Right renal pelvis (tissue), 4 donors: ENCODE measurements at places on chromosomes 2 and 18.

DNA sequence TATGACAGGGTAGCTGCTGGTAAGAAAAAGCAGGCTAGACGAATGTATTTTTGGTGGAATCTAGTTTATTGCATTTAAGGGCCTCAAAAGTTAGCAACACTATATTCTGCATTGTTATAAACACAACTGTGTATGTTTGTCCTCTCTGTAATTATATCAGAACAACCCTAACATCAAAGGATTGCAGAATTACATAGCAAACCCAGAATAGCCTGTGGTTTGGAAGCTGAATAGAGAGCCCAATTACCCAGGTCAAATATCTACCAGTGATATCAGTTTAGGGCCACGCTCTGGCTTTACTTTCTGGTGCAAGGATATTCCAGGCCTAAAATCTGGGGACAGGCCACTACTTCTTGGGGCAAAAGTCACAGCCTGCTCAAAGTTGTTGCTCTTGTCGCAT lies 25.1 kb upstream of the MRO start:
- no peak for DNase-seq

DNA sequence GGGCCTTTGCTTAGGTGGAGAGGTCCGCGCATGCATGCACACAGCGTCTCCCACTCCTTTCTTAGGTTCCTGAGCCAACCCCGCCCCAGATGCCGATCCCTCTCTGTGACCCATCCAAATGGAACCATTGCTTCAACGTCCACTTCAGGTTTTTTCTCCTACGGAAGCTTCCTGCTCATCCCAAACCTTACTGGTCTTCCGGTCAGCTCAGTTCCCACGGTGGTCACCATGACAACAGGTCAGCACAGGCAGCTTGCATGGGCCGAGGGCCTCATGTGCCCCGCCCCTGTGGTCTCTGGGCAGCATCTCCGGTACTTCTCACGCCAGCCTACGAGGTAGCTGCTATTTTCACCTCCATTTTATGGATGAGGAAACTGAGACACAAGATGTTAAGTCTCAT lies 163.7 kb downstream of the SOCS6 start:
- DNase-seq: no peak

- no peak for DNase-seq
Observed at GRCh38 chr2:222794585-222795449, 66.0 kb upstream of the ACSL3 start.

DNA sequence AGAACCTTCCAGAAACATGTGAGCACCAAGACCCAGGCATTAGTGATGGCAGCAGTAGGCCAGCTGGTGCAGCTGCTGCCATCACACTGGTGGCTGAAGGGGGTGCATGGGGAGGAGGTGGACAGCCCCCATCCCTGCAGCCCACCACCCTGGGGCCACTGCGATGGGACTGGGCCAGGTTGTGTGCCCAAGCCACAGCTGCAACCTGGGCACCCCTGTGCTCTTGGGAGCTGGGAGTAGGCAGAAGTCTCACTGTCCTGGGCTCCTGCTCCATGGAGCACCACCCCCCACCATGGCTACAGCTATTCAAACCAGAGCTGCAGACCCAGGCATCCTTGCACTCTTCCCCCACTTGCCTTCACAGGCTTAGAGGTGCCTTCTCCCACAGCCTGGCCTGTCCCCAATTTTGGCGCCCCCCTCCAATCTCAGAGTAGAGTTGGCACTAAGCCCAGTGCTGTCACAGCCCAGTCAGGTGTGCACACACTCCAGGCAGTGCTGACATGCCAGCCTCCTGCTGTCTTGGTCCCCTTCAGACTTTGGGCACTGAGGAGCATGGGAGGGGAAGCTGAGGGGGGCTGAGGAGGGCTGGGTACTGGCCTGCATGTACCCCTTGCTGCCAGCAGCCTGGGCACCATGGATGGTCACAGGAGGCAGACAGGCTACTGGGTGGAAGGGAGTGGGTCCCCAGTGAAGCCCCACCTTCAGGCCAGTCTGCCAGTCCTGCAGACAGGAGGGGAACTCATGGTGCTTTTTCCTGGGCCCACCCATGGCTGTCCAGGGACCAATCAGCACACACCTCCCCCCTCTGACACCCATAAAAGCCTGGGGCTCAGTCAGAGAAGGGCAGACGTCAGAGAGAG lies 67.1 kb downstream of the CYP26B1 start:
- DNase-seq: no peak

DNA sequence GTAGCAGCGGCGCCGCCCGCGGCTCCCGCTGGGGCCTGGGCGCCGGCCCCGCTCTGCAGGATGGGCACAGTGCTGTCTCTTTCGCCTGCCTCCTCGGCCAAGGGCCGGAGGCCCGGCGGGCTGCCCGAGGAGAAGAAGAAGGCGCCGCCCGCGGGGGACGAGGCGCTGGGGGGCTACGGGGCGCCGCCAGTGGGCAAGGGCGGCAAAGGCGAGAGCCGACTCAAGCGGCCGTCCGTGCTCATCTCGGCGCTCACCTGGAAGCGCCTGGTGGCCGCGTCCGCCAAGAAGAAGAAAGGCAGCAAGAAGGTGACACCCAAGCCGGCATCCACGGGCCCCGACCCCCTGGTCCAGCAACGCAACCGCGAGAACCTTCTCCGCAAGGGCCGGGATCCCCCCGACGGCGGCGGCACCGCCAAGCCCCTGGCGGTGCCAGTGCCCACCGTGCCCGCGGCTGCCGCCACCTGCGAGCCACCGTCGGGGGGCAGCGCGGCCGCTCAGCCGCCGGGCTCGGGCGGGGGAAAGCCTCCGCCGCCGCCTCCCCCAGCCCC lies 369 bp downstream of the CDK5R2 start:
- no peak for DNase-seq

DNA sequence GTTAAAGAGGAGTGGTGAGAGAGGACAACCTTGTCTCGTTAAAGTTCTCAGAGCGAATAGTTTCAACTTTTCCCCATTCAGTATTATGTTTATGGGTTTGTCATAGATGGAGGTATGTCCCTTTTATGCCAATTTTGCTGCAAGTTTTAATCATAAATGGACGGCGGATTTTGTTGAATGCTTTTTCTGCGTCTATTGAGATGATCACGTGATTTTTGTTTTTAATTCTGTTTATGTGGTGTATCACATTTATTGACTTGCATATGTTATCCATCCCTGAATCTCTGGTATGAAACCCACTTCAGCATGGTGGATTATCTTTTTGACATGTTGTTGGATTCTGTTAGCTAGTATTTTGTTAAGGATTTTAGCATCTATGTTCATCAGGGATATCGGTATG lies 1123.8 kb upstream of the KLHL29 start:
- no peak for DNase-seq
